ENCODE measurements at places on chromosomes 7 and 10.

- DNase-seq = no peak
Measured at GRCh38 chr10:44439958-44440244, 55.0 kb upstream of the CXCL12 start.

GRCh38 chr7:36967387-36967786, 243.1 kb upstream of the AOAH start:
- DNase-seq = no peak

DNA sequence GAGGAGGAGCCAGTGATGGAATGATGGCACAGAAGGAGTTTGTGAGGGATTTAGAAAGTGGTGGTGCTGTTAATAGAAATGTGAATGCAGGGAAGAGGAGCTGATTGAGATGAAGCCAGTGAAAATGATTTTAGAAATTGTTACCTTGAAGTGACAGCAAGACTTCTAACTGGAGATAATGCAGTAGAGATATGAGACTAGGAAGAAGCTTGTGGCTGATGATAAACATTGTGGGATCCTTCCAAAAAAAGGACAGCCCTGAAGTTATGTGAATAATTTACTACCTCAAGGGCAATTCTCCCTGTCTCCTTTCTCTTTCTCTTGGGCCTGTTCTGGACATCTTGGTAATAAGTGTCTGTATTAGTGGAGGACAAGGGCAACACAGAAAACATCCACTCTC, 138.6 kb downstream of the LSMEM1 start:
- no peak for DNase-seq

DNA sequence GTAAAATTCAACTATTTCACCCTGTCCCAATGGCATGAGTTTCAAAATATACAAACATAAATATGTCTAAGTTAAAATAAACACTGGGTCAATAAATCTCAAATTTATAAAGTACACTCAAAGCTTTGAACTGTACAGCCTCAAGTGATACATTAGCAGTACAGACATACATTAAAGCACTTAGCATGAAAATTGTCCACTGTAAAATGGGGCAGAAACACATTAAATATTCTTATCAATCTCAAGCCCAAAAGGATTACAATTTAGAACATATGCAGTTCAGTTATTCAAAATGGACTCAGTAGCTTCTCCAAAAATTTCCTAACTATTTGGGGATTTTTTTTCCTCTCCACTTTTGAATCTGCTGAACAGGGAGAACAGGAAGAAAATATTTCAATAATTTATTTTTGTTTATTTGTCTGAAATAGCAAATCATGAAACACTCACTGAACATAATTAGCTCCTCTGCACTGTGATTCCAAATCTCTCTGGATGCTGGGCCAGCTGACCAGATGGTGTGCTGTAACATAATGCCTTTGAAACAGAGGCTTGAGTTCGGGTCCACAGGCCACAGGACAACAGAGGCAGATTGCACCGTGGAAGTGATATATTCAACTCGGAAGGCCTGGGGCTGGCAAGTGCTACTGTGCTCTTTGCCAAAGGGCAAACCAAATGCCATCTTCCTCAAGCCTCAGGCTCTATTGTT, 248.9 kb upstream of the LRRN3 start:
- no peak for DNase-seq

DNA sequence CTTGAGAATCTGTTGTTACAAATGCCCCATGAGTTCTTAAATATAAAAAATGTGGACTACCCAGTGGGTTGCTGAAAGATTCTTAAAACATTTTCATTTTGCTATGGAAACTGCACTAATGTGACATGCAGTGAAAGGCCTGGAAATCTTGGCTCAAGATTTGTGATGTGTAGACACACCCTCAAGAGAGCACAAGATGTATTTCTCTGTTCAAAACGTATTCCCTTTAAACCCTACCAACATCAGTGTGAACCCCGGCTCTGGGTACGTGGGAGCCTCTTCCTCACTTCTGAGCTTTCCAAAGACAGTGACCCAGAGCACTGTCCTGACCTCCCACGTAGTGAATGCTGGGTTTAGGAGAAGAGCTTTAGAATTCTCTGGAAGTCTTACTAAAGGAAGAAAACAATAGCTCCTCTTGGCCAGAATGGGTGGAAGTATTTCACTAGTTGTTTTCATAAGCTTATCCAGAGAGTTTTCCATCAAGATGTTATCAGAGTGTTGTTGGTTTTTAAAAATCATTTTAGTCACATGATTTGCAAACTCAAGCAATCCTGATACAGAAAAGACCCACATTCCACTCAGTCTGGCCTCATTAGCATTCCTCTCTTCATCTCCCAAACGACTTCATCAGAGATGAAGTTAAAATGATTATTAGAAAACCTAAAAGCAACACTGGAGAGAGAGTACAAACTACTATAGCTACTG, 81.5 kb upstream of the AFAP1L2 start:
- no peak for DNase-seq

GRCh38 chr7:132232406-132232805, 343.9 kb downstream of the PLXNA4 start:
- DNase-seq = no peak

Measured in vagina (tissue), 2 donors.